ENCODE measurements at places on chromosomes 12 and 14.
A peak's percentile ranks its signal among the peaks of the same experiment; 100 is the strongest.

GRCh38 chr14:45679853-45680252, 426.9 kb upstream of the MIS18BP1 start:
- DNase-seq = no peak

- DNase-seq = no peak
These were observed 96.9 kb downstream of the SETD3 start for GRCh38 chr14:99383472-99384449.

GRCh38 chr12:43942379-43942778, 106.5 kb downstream of the TMEM117 start:
- no peak for DNase-seq

GRCh38 chr12:5498076-5498475, 66.2 kb downstream of the NTF3 start:
- no peak for DNase-seq

DNA sequence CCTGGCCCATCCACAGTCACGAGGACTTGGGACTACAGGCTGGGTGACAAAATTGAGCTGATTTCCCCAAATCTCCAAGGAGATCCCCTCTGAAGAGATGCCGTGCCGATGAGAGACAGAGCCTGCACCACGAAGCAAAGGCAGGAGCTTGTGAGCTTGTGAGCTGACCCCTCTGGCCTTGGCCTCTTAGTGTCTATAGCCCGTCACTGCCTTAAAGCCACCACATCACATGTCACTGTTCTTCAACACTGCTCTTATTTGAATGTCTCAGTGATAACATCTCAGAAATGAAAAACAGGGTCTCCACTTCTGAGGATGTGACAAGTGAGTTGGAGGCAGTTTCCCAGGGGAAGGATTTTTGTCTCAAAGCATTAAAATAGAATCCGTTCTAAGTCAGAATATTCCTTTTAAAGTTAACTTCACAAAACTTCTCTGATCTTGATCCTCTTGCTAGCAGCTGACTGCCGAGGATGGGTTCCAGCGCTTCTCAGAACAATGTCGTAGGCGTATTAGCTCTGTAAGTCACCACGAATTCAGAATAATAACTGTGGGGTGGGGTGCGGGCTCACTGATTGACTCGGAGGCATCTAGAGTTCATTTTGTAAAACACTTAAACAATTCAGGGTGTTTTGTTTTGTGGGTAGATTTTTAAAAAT, 37.5 kb downstream of the CHST11 start:
- DNase-seq = peak; percentile 55

DNA sequence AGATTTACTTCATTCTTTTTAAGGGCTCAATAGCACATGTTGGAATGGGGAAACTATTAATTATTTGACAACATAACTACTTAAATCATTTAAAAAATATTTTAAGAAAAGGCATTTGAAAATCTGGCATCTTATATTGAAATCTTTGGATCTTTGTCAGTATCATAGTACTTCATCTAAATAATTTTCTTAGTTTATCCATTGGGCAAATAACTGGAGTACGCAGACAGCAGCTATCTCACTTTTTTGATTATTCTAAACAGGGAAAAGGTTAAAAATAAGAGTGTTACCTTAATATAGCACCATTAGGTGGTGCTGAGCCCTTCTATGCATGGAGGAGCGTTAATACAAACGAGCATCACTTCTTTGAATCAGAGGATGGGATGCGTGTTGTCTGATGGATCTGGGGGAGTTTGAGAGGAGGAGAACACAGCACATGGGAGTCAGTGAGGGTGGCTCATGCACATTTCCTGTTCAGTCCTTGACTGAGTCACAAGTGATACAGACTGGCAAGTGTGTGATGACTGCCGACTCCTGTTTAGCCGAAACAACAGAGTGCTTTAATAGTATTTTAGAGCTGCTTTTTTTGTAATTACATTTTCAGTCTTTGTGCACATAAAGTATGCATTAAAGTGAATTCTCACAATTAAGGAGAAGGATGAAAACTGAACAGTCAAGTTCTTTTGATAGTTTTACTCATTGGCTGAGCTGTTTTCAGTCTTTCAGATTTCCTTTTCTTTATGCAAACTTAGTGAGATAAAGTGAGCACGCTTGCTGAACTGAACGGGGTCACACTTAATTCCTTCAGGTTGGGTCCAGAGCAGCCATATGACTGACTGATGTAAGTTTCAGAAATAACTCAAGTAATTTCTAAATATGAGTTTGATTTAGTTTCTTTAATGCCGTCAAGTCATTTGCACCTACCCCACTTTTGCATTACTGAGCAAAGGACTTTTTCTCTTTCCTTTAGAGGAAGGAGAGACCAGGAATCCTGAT, 92.7 kb downstream of the DIP2B start:
- DNase-seq = peak; percentile 17

GRCh38 chr14:34053666-34054065, 102.8 kb upstream of the EGLN3 start:
- DNase-seq = no peak

GRCh38 chr12:86801439-86801838, 545.2 kb upstream of the MGAT4C start:
- DNase-seq = no peak

DNA sequence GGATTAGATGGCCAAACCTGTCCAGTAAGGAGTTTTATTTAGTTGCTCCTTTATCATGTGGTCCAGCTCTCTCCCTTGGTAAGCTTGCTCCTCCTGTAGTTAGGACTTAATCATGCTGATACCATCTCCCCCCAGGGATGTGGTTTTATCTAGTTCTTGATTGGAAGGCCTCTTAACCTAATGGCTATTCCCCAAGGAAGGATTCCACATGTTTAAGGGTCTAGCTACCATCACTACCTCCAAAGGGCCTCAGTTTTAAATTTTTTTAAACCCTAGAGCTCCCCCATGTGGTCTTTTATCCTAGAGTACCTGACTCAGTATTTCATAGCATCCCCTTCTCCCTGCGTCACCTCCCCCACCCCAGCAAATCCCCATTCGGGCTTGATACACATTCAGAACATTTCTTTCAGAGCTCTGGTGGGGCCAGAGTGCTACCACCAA, 22.5 kb downstream of the MAP3K12 start:
- no peak for DNase-seq

DNA sequence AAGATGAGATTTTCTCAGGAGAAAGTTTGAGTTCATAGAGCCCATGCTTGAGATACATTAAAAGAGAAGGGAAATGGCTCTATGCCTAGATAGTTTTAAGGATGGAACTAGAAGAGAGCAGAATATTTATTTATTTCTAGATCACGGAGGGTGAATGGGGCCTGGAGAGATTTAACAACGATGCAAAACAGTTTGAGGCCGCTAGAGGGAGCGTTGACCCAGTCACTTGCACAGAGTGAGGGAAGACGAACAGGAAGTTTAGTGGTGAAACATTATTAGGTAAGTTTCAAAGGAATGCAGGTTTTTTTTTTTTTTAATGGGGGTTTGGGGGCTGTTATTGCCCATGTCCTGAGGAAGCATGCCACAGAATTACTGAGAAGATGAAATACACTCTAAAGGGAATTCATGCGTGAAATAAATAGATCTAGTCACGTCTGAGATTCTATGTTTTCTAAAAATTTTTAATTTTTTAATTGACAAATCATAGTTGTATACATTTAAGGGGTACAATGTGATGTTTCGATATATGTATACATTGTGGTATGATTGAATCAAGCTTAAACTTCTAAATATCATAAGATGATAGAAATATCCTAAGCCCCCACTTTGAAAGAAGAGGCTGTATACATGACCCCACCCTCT, 14.8 kb upstream of the PPP1R1A start:
- peak; percentile 54 for DNase-seq

DNA sequence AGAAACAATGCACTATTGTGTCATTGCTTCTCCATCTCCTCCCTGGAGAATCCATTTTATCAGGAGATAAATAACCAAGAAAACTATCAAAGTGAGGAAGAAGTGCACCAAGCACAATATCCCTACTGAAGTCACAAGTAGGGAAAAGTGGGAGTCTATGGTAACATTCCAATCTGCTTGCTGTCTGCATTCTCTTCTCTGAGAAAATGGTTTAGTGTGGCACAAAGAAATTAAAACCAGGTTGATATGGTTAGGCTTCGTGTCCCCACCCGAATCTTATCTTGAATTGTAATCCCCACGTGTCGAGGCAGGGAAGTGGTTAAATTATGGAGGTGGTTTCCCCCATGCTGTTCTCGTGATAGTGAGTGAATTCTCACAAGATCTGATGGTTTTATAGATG, 209.7 kb downstream of the PRKD1 start:
- no peak for DNase-seq

DNA sequence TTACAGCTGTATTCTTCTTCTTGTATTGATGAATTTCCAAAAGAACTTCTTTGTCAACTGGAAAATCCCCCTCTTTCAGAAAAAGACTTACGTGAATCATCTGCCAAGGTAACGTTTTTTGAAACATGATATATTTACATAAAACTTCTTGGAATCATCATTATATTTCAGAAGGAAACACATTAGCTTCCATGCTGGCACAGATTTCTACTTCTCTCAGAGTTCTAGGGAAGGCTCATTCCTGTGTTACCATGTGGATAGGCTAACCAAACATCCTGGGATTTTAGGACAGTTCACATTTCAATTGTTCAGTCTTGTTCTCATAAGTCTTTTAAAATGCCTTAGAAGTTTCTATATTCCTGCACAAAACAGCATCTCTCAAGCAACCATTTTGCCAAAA, 120.3 kb upstream of the NEDD1 start:
- DNase-seq = no peak

DNA sequence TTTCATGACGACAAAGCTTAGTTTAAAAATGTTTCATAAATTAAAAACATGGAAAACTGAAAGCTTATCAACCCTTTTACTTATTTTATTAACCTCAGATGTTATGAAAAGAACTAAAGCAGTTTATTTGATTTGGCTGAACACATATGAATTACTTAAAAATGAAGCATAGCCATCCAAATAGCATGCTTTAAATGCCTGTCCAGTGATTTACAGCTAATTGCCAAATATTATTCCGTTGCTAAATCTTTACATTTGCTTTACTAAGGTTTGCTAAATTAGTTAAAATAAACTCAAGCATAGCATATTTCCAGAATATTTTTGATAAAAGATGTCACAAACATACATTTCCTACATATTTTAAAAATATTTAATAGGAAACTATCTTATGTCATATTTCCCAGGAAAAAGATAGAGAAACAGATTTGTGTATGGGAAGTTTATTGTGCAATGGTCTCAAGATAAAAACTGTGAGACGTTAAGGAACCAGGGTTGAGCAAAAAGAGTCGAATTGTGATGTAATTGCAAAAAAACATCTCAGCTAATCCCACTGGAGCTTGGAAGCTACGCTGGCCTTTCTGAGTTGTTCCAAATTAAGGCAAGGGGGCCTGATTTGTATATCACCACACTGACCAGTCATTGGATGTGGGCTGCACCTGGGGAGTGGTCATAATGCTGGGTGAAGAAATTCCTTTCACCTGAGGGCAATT, 25.8 kb downstream of the GPR135 start:
- no peak for DNase-seq

DNA sequence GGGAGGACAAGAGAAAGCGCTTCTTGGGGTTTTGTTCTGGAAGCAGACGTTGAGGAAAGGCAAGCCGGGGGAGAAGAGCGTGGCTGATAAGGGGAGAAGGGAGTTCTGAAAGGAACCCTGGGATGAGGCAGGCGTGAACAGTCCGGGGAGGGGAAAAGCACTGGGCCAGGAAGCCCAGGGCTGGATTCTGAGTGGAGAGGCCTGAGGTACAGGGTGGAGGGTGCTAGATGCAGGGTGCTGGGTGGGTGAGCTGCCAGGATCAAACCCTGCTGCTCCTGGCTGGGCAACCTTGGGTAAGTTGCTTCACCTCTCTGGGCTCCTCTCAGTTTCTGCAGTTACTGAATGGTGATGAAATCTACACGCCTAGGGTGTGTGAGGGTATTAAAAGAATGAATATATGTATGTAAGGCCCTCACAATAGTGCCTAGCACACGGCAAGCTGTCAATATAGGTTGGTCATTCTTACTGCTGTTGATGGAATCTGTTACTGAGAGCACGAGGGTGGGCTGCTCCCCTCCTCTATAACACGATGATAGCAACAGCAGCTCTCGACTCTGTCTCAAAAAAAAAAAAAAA, 138.5 kb downstream of the RBM19 start:
- no peak for DNase-seq

GRCh38 chr14:65961004-65961403, 525.2 kb upstream of the CCDC196 start:
- DNase-seq = peak; percentile 61

DNA sequence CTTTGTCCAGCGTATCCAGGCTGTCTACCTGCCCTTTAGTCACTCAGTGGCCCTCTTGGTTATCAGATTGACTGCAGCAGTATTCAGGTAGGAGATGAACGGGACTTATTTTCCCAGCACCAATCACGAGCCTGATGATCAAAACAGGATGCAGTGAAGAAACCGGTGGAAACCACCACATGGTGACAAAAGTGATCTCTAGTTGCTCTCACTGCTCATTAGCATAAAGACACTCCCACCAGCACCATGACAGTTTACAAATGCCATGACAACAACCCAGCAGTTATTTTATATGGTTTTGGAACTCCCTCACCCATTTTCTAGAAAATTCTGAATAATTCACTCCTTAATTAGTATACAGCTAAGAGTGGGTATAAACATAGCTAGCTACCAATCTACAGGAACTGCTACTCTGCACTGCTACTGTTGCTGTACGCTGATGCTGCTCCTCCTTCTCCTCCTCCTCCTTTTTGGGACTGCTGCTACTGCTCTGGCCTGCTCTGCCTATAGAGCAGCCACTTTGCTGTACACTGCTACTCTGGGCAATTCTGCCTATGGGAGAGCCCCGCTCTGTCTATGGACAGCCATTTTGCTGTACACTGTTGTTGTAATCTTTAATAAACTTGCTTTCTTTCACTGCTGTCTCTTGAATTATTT, 142.5 kb upstream of the SSTR1 start:
- DNase-seq = peak; percentile 81
